NCI-H2029 treated with DMSO at 0.1 percent for 48 hours (cell line): ENCODE measurements at places on chromosomes 7 and 10.

DNA sequence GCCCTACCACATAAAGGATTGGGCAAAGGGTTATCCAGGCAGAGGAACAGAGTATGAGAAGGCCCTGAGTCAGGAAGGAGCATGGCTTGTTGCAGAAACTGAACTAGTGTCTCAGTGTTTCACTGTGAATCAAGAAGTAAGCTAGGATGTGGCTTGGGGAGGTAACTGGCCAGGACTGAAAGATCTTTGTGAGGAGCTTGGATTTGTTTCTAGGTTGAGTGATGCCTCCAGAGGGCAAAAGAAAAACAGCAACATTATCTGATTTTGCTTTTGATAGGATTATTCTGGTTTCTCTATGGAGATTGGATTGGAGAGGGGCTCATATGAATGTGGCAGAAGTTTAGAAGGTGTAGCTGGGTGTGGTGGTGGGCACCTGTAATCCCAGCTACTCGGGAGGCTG is 137.9 kb upstream of the HDAC9 start:
- DNase-seq, result no peak

DNA sequence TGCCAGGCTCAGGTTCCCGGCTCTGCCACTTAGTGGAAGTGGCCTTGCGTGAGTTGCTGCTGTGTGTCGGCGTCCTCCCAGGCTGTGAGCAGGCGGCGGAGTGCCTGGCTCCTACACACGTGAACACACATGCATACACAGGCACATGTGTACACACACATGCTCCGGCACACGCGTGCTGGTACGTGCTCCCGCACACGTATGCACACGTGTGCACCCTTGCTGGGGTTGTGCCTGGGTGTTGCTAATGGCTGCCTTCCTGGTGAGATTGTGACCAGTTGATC is 107.6 kb downstream of the INPP5A start:
- DNase-seq, result no peak

- no peak for DNase-seq
Measured at GRCh38 chr7:156017431-156017830, 205.2 kb upstream of the SHH start.

GRCh38 chr7:50834031-50834535 is 51.4 kb upstream of the GRB10 start:
- DNase-seq, result no peak

GRCh38 chr10:61871487-61871886 is 30.0 kb upstream of the ARID5B start:
- DNase-seq, result no peak

DNA sequence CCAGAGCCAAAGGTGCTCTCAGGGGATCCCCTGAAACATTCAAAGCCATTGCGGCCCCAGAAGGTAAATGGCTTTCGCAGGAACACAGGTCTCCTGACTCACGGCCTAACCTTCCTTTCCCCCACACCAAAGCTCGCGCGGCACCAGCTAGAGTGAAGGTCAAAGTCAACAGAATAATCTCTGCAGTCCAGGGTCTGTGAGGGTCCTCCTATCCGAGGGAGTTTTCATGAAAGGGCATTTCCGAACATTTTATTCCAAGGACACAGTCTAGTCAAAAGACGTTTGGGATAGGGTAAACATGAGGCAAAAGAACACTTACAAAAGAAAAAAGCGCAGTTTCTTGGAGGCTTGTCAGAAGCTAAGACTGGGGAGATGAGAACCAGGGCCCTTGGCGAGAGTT is 559 bp upstream of the STEAP2 start:
- DNase-seq, result no peak

- no peak for DNase-seq
Measured at GRCh38 chr7:30224511-30225062, 59.8 kb upstream of the ZNRF2 start.

GRCh38 chr7:75688200-75689136 is 50.3 kb downstream of the HIP1 start:
- no peak for DNase-seq

DNA sequence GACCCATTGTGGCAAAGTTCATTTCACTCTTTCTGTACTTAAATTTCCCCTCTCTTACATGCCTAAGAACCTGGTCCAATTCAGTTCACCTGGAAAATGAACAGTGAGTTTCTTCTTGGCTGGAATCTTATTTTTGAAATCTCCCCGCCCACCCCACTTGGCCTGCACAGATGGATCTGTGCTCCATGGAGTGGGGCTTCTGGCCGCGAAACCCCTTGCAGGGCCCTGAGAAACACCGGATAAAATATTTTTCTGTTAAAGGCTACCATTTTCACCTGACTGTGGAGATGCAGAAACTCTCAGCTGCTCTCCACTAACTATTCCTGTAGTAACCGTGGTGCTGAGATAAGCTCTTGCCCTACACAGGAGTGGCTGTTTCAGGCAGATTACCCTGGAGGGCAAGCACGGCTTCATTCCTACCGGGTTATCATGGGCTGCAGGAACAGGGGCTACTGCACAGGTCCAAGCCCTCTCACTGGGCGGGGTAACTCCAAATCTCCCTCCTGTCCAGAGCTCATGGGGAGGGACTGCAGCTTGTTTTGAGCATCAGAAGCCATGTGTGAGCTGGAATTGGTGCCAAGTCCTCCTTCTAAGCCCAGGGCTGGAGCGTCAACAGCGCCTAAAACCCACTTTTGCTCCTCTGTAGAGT is 118.9 kb downstream of the PRPF18 start:
- no peak for DNase-seq

DNA sequence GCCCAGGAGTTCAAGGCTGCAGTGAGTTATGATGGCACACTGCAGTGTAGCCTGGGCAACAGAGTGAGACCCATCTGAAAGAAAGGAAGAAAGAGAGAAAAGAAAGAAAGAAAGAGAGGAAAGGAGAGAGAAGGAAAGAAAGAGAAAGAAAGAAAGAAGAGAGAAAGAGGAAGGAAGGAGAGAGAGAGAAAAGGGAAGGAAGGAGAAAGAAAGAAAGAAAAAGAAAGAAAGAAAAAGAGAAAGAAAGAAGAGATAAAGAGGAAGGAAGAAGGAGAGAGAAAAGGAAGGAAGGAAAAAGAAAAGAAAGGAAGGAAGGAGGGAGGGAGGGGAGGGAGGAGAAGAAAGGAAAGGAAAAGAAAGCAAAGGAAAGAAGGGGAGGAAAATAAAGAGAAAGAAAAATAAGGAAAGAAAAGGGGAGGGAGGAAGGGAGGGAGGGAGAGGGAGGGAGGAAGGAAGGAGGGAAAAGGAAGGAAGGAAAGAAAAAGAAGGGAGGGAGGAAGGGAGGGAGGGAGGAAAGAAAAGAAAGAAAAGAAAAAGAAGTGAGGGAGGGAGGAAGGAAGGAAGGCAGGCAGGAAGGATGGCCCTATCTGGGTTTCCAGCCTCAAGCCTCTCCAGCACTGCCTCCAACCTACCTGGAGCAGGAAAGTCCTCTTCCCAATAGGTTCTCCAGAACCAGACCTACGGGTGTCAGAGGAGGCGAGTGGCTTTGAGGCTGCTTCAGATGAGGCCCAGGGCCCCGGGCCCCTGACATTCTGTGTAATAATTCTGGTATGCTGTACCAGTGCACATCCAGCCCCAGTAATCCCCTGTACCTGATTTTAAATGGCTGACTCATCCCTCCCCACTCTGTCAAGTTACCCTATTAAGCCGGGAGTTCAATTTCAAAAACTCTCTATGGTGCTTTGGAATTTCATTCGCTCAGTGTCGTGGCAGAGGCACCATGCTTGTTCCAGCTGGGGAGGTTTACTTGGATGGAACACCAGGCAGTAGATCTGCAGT is 6.8 kb upstream of the PARD3 start:
- no peak for DNase-seq

- no peak for DNase-seq
Measured at GRCh38 chr10:33009244-33010131, 51.5 kb upstream of the ITGB1 start.

- no peak for DNase-seq
Measured at GRCh38 chr7:108327353-108327752, 128.9 kb downstream of the NRCAM start.

- no peak for DNase-seq
Measured at GRCh38 chr10:45520476-45520875, 146.5 kb downstream of the ALOX5 start.

DNA sequence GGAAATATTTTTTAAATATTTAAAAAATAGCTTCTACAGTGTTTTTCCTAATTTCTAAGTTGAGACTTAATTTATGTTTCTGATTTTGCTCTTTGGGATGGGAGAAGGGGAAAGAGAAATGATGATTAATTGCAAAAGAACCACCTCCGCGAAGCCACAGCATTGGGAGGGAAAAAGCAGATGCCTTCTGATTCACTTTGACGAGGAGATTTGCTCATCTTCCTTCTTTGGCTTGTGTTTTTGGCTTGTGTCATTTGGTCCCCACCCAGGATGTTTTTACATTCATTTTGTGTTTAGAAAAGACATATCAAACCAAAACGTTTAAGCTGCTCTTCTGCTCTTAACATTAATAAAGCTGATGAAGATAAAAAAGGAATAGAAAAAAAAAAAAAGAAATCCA is 121.7 kb downstream of the MACC1 start:
- no peak for DNase-seq

DNA sequence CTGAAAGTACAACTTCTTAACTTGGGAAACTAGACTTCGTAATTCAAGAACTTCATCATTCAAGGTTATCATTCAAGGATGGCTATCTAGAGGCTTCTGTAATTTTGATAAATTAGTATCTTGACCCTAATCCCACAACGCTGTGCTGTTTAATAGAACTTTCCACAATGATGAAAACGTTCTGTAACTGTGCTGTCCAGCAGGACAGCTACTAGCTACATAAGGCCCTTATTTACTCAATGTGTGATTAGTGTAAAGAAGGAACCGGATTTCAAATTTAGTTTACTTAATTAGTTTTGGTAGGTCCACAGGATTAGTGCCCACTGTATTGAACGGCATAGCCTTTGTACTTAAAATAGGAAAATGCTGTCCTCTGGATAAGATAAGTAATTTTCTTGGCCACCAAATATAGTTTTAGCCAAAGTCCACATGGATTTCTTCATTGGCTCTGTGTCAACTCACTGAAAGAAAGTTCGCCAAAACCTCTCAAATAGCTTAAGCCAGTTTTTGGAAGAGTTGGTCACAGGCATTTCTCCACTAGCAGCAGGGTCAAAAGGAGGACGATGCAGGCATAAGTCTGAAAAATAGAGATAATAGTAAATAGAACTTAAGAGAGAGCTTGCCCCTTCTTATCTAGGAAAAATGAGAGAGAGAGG is 17.3 kb downstream of the DGKI start:
- no peak for DNase-seq

- no peak for DNase-seq
Measured at GRCh38 chr7:155372782-155373358, 75.2 kb downstream of the INSIG1 start.

DNA sequence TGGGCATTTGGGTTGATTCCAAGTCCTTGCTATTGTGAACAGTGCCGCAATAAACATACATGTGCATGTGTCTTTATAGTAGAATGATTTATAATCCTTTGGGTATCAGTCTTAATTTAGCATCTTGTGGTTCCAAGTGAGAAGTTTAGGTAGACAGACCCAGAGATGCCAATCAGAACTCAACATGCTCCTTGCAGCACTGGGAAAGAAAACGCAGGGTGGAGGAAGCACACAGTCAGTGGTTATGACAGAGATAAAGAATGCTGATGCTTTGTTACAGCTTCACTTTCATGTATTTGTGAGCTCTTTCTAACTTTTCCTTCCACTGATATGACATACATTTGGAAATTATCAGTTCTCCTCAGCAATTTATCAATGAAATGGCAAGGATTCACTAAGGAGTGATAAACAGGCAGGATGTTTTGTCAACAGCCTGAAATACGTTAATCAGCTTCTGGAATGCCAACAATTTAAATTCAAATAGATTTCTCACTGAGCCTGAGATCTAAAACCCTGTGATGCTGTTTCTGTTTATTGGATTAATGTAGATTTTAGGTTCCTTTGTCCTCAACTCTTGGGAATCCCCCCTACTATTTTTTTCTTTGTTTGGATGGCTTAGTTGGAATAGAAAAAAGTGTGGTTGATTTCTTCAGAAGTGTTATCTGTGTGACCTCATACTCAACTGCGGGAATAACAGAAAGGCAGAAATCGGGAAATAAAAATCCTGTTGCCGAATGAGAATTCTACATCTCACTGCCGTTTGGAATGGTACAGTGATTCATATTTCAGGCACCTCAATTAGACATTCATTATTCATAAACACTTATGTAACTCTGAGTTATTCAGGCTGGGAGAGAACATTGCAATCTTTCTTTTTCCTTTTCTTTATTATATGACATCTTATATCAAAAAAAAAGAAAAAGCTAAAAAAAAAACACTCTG is 675.0 kb downstream of the CNTNAP2 start:
- no peak for DNase-seq

GRCh38 chr10:5742116-5742515 is 57.5 kb downstream of the TASOR2 start:
- no peak for DNase-seq

DNA sequence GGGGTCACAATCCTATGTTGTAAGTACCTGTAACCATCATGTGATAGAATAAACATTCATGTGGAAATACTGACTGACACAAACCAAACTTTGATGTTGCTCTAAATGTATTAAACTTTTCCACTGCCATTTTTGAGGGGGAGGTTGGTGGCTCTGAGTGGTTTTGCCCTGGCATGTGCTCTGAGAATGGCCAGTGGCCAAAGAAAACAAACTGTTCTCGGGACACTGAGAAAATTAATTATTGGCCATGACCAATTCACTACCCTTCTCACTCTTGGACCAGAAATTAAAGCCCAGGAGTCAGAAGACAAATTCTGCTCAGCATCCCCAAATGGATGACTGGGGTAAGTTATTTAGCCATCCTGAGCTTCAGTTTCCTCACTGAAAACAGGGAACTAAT is 195.9 kb downstream of the XPNPEP1 start:
- DNase-seq, result no peak

GRCh38 chr7:106279425-106280197 is 5.2 kb downstream of the NAMPT start:
- DNase-seq, result no peak

DNA sequence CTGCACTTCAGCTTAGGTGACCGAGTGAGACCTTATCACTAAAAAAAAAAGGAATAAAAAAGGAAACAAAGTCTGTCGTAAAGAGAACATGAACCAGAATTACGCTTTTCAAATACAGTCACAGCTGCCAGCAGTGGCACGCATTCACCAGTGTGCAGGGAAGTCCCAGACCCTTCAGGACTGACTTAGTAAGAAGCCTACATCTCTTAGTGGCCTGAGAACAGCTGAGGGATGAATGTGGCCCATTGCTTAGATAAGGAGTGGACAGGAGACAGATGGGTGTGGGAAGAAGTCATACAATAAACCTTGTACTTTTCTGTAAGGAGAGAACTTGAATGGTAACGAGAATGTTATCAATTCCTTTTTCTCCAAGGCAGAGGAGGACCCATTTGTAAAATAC is 178.5 kb downstream of the JCAD start:
- no peak for DNase-seq

- DNase-seq, result no peak
Measured at GRCh38 chr7:70406186-70406949, 725.6 kb upstream of the GALNT17 start.
